ENCODE measurements at places on chromosomes 11 and 22.

DNA sequence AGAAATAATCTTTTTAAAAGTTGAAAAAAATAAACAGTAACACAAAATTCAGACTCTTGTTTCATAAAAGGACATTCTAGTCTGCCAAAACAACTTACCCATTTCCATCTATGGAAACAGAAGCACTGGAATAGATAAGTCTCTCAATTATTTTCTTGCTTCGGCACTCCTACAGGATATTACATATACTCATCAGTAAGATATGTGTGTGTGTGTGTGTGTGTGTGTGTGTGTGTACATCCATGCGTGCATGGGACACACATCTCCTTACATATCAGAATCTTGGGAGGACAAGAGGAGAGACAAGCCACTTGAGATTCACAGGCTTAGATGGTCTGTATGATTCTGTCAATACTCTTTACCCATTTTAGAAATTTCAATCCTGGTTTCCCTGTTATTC, 144.6 kb downstream of the ATG16L2 start:
- no peak for DNase-seq

- no peak for DNase-seq
These were observed 23.9 kb downstream of the LRFN4 start for GRCh38 chr11:66880496-66881450.

DNA sequence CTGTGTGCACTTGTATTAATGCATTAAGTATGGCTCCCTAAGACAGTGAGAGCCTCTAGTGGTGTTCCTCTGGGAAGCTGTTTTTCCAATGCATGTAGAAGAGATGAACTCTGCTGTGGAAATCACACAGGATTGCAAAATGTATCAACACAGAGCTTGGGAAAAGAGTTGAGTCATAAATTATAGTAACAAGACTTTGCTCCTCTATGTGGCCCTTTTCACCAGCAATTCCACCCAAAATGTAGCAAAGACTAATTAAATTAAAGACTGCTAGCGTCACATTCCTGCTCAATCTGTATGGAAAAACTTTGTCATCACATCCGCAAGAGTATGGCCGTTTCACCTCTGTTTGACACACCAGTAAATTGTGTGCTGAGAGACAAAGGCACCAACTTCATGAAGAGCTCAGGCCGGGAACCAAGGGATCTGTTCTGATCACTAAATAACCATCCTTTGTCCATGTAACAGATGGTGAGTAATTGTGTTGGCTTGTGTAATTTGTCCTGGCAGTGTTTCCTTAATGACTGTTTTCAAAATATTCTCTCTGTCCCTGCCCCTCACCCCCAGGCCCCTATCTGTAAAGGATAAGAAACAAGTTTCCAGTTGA, 209.2 kb upstream of the SORL1-AS1 start:
- peak; percentile 89 for DNase-seq

GRCh38 chr11:72642043-72642883, 32.0 kb downstream of the PDE2A start:
- no peak for DNase-seq

DNA sequence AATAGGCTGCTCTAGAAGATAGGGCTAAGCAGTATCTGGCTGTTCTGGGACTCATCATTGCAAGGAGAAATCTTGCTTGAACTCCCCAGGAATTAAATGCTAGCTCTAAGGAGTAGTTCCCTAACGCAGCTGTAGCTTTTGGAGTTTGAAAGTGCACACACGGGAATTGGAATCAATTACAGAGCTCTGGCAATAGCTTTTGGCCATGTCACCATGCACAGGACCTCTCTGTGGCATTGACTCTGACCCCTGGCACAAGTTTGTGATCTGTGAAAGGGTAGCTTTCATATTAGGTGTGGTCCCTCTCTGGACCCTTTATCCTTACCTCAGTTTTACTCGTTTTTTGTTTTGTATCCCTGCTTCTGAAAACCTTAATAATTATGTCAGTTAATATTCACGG, 121.6 kb downstream of the FAT3 start:
- no peak for DNase-seq

- DNase-seq = no peak
These were observed 425.8 kb upstream of the B3GAT1 start for GRCh38 chr11:134837887-134838232.

DNA sequence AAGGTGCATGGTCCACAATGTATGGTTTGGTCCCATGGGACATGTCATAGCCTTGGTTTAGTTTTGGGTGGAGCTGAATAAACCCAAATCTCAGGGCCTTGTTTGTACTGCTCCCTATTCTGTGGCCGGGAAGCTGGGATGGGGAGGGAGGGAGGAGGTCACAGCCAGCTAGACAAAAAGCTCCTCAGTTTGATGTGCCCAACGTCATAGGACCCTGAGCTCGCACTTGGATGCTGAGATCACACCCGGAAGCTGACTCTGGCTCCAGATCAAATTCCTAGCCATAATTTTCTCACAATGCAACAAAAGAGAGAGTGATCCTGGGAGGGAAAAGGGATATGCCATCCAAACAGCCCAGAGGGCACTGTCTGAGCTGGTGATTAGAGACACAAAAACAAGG, 1.5 kb downstream of the HSPB2 start:
- DNase-seq = peak; percentile 87

DNA sequence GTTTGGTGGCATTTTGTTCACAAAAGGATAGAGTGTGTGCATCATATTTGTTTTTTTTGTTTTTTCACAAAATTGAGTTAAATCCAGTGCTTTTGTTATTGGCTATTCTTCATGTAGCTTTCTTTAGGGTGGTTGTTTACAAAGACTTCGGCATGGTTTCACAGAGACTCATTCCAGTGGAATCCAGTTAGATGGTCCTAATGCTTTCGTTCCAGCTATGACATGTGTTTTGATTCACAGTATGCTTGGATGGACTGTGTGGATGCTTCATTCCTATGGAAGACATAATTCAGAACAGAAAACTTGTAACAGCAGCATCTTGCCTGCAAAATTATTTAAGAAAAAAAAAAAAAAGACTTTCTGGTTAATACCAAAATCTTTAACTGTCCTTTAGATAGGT, 97.9 kb downstream of the PDHX start:
- DNase-seq = peak; percentile 63

DNA sequence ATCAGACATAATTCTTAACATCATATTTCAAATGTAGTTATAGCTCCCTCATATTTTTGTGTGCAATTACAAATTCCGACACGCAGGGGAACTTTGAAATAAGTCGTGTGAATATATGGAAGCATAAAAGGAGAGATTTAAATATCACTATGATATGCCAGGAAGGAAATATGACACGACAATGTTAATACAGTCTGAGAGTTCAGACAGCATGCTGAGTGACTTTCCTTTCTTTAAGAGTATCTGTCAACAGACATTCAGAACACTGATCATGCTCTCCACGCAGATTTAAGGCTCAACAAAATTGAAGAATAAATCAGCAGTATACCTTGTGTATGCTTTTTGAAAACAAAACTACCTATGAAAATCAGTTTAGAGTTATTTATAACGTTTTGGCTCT, 232.6 kb upstream of the CARD18 start:
- DNase-seq = no peak

GRCh38 chr11:104583857-104584256, 314.4 kb downstream of the CASP12 start:
- DNase-seq = no peak

- no peak for DNase-seq
These were observed 33.1 kb upstream of the GRAMD4 start for GRCh38 chr22:46587061-46587460.

DNA sequence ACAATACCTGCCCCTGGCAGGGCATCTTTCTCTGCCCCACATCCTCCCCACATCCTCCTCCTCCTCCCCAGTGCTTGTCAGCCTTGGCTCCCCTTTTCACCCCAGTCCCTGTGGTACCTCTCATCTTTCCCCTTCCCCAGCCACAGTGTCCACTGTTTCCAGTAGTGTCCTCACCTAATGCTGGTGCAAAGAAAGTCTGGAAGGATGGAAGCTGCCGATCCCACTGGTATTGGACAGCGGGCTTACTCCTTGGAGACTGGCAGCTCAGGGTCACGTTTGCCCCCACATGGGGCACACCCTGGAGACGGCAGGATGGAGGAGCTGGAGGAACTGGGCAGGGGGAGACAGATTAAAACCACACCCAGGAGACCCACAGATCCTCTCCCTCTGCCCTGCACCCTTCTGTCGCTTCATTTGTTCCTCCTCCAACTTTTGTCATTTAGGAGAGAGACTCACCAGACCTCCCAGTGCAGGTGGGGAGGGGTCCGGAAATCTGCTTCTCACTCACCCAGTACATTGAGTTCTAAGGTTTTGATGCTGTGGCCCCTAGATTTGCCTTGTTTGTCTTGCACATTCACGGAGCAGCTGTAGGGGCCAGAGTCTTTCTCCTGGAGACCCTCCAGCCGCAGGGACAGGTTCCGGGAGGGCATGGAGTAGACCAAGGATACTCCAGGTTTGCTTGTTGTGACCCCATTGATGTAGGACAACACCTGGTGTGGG, 4.1 kb upstream of the VSIG2 start:
- no peak for DNase-seq

GRCh38 chr22:42841444-42841843, 15.6 kb downstream of the ARFGAP3 start:
- no peak for DNase-seq

DNA sequence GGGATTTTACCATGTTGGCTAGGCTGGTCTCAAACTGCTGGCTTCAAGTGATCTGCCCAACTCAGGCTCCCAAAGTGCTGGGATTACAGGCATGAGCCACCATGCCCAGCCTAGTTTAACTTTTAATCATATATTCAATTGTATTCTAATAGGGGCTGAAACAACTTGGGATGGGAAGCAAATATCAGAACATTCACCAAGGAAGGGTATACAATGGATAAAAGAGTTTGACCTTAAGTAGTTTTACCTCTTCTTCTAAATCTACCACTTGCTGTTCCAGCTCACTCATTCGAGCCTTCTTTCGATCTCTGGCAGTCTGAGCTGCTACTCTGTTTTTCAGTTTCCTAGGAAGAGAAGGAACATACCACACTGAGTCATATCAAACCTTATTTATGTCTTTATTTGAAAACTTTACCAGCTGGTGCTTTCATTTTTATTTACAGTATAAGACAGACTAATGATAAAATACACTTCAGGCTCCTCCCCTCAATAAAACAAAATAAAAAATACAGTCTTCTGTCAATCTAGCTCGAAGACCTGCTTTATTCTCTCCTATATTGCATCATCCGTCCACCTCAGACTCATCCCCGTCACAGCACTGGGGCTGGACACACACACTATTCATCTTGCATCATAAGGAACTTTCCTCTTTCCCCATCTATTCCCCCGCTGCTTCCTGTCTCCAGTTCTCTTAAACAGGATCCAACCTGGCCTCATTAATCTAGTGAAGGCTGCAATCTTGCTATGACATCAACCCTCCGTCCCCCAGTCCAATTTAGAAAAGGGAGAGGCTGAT, 1.4 kb downstream of the XBP1 start:
- DNase-seq = peak; percentile 84

DNA sequence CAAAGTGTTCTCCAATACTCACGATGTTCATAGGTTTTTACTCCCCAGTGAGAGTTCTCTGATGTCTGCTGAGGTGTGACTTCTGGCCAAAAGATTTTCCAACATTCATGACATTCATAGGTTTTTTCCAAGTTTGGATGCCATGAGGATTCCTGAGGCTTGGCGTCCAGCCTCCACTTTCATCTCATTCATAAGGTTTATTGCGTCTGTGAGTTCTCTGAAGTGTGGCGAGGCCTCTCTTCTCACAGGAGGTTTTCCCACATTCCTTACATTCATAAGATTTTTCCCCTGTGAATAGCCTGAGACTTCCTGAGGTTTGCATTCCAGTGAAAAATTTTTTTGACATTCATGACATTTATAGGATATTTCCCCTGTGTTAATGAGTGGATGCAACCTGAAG, 1014.1 kb downstream of the LRRC4C start:
- DNase-seq = no peak

Data from stromal cell of bone marrow (primary cell).